Activated CD8-positive, alpha-beta memory T cell treated with anti-CD3 and anti-CD28 coated beads, Interleukin-2, amount 50 U/mL, for 4 hours (primary cell): ENCODE measurements at places on chromosomes 13 and 19.

DNA sequence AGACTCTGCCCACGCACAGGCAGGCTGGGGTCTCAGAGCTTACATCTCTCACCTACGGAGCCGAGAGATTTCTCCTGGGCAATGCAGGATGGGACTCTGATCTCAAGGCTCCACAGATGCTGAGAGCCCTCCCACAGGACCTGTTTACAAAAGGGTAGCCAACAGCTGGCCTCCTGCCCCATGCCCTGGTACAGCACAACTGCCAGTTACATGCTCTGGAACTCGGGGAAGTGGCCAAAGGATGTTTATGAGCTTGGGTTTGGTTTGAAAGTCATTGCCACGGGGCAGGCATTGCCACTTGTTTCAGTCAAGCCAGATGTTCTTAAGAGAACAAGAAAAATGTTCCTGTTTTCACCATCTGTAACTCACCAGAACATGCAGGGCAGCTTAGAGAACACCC, 3.5 kb downstream of the DHRS12 start:
- no peak for DNase-seq

DNA sequence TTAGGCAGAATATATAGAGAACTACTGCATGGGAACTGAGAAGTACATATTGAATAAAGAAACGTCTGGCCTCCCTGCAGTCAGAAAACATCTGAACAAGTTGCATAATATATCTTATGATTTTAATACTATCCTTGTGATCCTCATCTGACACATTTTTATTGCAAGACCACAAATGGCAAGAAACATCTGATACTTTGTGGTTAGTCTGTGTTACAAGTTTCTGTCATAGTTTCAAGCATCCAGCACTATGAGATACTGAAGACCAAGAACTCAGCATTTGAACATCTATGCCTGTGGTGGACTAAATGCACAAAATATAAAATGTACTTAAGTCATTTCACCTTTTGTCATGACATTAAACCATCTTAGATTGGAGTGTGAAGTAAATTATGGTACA, 1175.8 kb upstream of the MIR17HG start:
- DNase-seq, result no peak

DNA sequence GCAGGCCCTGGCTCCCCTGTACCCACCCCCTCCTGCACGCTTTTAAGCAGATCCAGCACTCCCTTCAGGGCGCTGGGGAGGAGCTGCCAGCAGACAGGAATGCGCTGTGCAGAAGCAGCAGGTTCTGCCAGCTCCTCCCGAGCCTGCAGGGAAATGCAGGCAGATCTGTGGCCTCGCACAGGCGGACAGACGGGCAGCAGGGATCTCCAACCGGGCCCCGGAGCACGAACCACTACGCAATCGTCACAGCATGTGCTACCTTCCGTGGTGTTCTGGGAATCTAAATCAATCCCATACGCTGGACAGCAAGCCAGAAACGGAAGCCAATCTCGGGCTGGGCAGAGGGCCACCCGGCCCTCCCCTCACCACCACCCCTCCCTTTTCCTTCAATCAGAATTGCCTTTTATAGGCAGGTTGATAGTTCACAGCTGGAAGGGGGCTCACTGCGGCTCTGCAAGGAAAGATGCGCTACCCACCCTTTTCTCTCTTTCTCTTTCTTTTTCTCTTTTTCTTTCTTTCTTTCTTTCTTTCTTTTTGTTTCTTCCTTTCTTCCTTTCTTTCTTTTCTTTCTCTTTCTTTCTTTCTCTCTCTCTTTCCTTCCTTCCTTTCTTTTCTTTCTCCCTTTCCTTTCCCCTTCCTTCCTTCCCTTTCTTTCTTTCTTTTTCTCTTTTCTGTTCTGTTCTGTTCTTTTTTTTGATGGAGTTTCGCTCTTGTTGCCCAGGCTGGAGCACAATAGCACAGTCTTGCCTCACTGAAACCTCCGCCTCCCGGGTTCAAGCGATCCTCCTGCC, 99.9 kb downstream of the GNG7 start:
- no peak for DNase-seq

DNA sequence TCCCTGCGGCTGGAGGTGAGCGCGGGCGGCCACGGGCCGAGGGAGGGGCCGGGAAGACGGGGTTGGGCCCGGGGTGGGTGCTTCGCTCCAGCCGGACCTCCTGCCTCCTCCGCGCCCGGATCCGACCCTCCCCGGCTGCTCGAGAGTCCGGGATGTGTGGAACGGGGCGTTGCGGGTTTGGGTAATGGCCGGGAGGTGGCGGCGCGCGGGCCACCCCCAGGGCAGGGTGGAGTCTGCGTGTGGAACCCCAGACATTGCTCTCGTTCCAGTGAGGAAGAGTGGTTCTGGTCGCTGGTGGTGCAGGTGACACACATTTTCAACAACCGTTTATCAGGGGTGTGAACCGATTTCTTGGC, 38.8 kb downstream of the ARHGEF7 start:
- DNase-seq, result no peak

DNA sequence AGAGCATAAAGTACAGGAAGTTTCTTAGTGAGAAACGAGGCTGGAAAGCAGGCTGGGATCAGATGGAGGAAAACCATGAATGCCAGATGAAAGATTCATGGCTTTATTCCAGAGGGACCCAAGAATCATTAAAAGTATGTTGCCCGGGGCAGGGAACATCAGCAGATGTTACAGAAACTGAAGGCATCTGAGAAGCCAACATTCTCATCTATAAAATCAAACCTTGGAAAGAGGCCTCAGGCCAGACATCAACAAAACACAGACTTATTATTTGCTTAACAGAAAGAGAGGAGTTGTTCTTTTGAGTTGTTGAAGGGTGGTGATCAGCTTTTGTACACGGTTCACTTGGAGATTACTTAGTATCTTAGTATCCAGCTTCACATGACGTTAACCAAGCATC, 543.6 kb downstream of the RFC3 start:
- no peak for DNase-seq

GRCh38 chr19:12786141-12786870, 5.0 kb upstream of the JUNB start:
- DNase-seq, result no peak

DNA sequence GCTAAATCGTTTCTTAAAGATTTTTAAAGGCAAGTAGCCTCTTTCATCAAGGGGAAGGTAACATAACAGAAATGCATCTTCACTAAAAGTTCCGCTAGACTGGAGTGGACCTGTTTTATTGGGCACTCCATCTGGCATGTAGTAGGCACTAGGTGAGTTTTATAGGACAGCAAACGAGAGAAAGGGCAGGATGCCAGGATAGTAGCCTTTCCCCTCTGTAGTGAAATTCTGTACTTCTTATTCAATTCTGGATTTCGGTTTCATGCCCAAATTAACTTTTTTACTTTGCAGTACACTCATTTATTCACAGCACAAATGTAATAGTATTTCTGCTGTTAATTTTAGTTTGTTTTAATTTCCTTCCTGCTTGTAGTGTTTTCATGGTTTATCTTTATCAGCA, 45.2 kb downstream of the GPR180 start:
- DNase-seq, result no peak
